ENCODE measurements at places on chromosomes 4 and X.

GRCh38 chr4:83013902-83014301 is 3.3 kb upstream of the LIN54 start:
- DNase-seq: no peak

DNA sequence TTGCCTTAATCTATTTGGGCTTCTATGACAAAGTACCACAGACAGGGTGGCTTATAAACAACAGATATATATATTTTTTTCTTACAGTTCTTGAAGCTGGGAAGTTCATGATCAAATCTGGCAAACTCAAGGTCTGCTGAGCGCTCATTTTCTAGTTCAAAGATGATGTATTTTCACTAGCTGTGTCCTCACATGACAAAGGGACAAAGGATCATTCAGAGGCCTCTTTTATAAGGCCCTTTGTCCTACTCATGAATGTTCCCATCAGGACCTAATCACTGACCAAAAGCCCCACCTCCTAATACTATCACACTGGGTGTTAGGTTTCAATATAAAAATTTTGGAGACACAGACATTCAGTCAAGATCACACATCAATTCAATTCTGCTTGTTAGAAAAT is 2025.2 kb downstream of the PCDH7 start:
- no peak for DNase-seq

DNA sequence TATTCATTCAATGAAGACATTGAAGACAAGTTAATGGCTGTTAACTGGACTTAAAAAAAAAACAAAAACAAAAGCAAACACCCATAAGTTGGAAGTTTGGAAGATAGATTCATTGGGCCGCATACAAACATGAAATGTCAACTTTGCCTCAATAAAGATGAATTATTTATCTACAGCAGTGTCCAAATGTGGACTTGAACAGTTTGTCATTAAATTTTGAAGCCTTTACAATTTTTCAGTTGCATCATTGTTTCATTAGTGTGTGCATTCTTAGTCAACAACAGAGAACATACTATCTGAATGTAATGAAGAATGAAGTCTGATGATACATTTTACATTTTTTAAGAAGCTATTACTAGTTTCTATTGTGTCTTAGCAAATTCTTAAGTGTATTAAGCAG is 152.1 kb downstream of the SLIT2 start:
- no peak for DNase-seq

GRCh38 chr4:8096690-8097061 is 61.9 kb downstream of the ABLIM2 start:
- no peak for DNase-seq

GRCh38 chr4:51849430-51849829 is 6.5 kb downstream of the DCUN1D4 start:
- no peak for DNase-seq

- DNase-seq: no peak
Measured at GRCh38 chr4:73451404-73451803, 15.4 kb downstream of the AFP start.

- no peak for DNase-seq
Measured at GRCh38 chr4:921830-922331, 10.2 kb downstream of the GAK start.

DNA sequence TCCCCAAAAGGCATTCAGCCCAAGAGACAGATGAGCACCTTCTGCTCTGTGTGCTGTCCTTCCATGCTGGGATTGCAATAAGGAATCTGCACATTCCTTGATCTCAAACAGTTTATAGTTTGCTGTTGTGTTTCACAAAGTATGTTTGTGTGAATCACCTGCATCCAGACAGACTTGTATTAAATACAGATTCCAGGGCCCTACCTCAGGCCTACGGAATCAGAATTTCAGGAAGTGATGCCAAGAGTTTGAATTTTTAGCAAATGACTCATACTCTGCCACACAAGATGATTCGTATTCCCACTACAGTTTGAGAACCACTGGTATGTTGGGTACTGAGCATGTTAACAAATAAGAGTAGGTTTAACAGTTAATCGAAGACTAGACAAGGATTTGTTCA is 7.0 kb downstream of the VAMP7 start:
- no peak for DNase-seq

DNA sequence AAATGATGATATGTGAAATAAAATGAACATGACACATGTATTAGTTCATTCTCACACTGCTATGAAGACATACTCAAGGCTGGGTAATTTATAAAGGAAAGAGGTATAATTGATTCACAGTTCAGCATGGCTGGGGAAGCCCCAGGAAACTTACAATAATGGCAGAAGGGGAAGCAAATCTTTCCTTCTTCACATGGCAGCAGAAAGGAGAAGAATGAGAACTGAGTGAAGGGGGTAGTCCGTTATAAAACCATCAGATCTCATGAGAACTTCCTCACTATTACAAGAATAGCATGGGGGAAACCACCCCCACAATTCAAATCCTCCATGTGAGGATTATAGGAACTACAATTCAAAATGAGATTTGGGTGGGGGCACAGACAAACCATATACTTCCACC is 243.9 kb upstream of the GYPA start:
- no peak for DNase-seq
